ENCODE measurements at places on chromosomes 5 and 9.

- DNase-seq: no peak
Observed at GRCh38 chr9:21994556-21995005, at the start of gene CDKN2B-AS1. TSS of gene CDKN2B-AS1 (plus strand) at chr9:21994791.

GRCh38 chr9:134847752-134848432 is 32.7 kb upstream of the FCN2 start:
- DNase-seq: no peak

DNA sequence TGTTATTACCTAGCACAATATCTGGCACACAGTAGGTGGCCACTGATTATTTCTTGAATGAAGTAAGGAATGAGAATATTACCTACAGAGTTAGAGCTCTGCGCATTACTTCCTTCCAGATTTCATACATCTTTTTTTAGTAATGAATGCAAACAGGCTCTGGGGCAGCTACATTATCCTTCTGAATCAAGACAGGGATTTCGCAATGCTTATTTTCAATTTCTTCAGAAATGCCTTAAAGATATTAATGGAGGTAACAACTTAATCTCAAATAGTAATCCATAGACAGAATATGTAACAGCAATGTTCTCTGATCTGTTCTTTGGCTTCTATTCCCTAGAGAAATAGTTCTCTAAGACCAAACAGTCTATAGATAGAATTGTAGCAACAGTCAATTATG is 32.6 kb downstream of the CDKN2A start:
- no peak for DNase-seq

DNA sequence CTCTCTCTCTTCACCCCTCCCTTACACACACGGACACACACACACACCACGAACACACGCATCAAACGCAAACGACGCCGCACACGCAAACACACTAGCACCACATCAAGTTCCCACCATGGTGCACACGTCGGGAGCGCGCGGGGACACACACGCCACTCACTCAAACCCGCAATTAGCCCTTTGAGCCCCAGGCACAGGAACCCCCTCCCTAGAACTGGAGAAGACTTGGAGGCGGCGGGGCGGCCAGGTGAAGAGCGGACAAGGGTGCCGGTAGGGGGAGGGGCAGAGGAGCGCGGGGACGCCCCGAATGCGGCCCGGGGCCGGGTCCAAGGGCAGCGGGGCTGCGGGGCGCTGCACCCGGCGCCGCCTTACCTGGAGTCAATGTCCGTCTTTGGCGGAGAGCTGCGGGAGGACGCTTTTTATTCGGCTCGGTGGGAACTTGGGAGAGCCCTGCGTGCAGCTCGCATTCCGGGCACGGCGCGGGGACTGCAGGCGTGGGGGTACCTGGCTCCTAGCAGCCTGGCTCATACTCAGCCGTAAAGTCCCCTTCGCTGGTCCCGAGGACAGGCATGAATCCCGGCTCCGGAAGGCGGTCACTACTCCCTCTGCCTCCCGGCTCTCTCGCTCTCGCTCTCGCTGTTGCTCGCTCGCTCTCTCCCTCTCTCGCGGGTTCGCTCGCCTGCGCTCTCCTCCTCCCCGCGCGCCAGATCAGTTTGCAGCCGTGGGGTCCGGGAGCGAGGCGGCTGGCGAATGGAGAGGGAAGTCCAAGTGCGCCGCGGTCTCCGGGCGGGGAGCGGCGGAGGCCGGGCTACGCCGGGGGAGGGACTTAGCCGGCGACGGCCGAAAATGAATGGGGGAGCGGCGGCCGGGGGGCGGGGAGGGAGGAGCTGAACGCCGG is at the start of gene BRINP1:
TSS of gene BRINP1 (minus strand) at position 755 of the 901 bp plus-strand sequence. CDS start 56,080 bp downstream, outside the sequence.
- DNase-seq: no peak

- no peak for DNase-seq
Observed at GRCh38 chr9:91177661-91178280, 183.9 kb downstream of the AUH start.

- DNase-seq: peak; percentile 89
Observed at GRCh38 chr5:177022386-177023302, at the start of gene ZNF346. TSS of gene ZNF346 (plus strand) at chr5:177022696. CDS start at chr5:177022739, 43 bp downstream.

- DNase-seq: peak; percentile 85
Observed at GRCh38 chr9:35882263-35882848, 12.2 kb upstream of the OR13J1 start.

GRCh38 chr9:115397591-115398312 is 279.8 kb upstream of the TNC start:
- no peak for DNase-seq

GRCh38 chr5:133582971-133583370 is 29.4 kb downstream of the FSTL4 start:
- DNase-seq: no peak

- DNase-seq: no peak
Observed at GRCh38 chr5:40678026-40678425, 1.7 kb upstream of the PTGER4 start.

DNA sequence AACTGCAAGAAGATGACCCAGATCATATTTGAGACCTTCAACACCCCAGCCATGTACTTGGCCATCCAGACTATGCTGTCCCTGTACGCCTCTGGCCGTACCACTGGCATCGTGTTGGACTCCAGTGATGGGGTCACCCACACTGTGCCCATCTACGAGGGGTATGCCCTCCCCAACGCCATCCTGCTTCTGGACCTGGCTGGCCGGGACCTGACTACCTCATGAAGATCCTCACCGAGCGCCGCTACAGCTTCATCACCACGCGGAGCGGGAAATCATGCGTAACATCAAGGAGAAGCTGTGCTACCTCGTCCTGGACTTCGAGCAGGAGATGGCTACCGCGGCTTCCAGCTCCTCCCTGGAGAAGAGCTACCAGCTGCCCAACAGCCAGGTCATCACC is 9.1 kb upstream of the TBCA start:
- no peak for DNase-seq

GRCh38 chr5:166346726-166347374 is 1944.6 kb upstream of the WWC1 start:
- no peak for DNase-seq

DNA sequence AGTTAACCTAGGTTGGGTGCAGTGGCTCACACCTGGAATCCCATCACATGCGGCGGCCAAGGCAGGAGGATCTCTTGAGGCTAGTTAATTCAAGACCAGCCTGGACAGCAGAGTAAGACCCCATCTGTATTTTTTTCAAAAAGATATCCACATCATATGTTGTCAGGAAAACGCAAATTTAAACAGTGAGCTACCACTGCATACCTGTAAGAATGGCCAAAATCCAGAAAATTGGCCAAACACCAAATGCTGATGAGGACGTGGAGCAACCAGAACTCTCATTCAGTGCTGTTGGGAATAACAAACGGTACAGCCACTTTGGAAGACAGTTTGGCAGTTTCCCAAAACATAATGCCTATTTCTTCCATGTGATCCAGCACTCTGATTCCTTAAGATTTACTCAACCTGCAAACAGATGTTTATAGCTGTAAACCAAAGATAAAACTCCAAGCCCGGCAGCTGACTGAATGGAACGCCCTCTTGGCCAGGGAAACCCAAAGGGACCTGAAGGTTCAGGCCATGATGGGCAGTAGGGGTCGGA is 12.4 kb downstream of the CEL start:
- no peak for DNase-seq

DNA sequence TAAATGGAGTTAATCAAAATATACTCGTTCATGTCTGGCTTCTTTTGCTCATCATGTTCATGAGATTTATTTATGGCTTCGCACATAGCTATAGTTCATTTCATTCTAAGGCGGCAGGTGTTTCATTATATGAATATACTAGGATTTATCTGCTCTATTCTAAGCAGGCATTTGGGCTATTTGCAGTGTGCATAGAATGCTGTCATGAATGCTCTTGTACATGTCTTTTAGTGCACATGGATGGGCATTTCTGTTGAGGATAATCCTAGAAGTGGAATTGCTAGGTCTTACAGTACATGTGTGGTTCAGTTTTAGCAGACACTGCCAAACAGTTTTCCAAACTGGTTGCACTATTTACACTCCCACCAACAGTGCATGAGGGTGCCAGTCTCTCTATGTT is 285.3 kb upstream of the ADRA1B start:
- DNase-seq: no peak

DNA sequence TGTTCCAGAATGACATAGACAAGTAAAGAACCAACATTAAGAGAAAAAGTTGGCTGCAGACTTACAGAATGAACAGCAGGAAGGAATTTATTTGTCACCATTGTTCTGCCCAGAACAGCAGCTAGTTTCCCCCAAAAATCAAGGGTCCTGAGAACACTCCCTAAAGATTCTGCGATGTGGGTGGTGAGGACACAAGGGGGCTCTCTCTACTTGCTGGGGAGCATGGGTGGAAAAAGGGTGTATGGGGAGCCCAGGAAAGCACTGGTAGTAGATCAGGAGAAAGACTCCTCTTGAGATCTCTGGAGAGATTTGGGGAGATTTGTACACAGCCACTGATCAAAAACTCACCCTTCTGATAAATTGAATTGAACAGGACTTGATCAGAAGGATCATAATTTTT is 316.5 kb downstream of the KCTD16 start:
- no peak for DNase-seq

GRCh38 chr5:73818357-73818756 is 192.4 kb downstream of the ARHGEF28 start:
- DNase-seq: no peak

DNA sequence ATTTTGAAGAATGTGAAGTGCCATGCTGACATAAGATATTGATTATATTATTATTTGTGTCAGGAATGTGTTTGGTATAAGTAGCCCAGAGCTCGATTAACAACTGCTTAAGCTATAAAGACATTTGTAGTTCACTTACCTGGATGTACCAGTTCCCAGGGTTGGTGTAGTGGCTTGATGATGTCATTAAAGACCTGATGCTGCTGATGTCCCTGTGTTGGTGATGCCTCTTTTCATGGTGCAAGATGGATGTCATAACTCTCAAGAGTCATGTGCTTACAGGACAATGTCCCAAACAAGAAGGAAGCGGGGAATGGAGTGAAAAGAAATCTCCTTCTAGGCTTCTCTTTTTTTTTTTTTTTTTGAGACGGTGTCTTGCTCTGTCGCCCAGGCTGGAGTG is 11.5 kb upstream of the GDNF start:
- DNase-seq: no peak

DNA sequence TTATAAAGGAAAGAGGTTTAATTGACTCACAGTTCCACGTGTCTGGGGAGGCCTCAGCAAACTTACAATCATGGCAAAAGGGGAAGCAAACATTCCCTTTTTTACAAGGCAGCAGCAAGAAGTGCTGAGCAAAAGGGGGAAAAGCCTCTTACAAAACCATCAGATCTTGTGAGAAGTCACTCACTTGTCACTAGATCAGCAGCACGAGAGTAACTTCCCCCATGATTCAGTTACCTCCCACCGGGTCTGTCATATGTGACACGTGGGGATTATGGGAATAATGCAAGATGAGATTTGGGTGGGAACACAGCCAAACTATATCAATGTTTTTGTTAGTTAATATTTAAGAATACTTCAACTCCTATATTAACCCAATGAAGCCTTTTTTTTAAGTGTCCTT is 275.2 kb upstream of the CDH9 start:
- DNase-seq: no peak

DNA sequence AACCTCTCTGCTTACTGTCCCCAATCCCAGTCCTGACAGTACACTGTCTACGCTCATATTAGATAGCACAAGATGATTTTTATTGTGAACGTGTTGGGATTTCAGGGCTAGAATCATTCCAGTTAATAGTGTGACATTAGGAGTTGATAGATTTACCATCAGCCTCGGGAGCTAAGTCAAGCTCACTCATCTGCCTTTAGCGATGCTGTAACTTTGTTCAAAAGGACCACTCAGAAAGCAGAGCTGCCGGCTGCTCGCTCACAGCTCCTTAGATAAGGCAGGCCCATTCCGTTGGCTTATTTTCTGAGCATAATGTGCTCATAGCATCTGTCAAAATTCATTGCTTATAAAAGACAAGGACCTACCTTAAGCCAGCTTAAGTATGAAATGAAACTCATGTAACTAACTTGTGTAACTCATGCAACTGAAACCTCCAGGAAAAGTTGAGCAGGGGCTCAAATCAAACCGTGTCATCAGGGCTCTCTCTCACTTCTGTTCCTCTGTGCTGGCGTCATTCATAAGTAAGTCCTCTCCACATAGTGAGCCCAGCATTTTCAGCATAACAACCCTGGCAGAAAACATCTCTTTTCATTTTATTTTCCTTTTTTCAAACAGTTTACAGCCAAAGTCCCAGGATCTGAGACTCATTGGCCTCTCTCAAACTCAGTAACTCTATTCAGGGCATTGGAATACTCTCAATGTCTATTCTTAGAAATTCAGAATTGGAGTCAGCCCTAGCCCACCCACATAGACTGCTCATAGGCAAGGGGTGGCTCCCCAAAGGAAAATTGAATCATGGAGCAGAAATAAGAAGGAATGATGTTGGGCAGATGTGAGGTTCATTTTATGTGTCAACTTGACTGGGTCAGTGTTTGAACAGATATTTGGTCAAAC is 208.8 kb downstream of the MAN2A1 start:
- no peak for DNase-seq

GRCh38 chr5:122110987-122111386 is 18.4 kb upstream of the ZNF474 start:
- no peak for DNase-seq

DNA sequence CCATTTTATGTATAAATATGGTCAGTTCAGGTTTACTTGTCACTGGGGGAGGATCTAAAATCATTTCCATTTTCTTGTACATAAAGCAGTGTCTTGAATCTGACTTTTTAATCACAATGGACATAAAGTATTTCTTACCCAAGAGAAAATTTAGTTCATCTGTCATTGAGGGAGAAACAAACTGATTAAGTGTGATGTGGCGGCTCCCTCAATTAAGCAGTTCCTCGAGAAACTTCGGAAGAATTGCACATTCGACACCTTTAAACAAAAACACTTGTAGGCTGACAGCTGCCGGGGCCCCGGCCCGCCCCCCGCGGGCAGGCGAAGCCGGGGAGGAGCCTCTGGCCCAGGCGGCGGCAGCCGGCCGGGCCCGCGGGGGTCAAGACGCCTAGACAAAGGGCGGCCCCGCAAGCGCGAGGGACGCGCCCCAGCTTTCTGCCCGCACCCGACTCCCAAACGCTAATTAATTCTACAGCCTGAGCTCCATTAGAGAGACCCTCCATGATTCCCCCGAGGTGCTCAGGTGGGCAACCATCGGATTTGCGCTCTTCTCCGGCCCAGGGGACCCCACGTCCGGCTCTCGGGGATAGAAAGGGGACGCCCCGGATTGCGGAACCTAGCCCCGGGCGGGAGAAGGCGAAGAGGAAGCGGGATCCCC is 750 bp downstream of the TRIM36 start:
- no peak for DNase-seq

DNA sequence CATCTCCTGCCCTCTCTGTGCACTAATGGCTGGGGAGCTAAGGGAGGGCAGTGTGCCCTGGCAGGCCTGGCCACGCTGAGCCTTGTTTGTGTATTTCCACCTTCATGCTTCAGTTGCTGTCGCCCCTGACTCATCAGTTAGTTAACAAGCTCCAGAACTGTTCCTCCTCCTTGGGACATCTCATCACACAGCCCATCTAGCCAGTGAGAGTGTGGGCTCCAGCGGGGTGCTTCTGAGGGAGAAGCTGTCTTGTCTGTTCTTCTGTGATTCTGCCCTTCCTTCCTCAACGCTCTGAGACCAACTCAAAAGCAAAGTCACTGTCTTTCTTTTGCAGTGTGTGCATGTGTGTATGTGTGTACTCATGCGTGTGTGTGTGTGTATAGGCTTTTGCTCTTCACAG is 58.3 kb upstream of the CPEB4 start:
- DNase-seq: no peak

- no peak for DNase-seq
Observed at GRCh38 chr9:85658716-85659115, 83.0 kb downstream of the AGTPBP1 start.

- DNase-seq: no peak
Observed at GRCh38 chr9:26756881-26757280, 135.7 kb downstream of the CAAP1 start.

GRCh38 chr9:21097817-21098216 is 20.1 kb upstream of the IFNB1 start:
- DNase-seq: no peak

- no peak for DNase-seq
Observed at GRCh38 chr5:43802651-43803050, 199.7 kb downstream of the NNT start.
